ENCODE measurements at places on chromosomes 12 and 14.

- no peak for DNase-seq
Measured at GRCh38 chr12:122852336-122853275, 17.3 kb downstream of the HIP1R start.

DNA sequence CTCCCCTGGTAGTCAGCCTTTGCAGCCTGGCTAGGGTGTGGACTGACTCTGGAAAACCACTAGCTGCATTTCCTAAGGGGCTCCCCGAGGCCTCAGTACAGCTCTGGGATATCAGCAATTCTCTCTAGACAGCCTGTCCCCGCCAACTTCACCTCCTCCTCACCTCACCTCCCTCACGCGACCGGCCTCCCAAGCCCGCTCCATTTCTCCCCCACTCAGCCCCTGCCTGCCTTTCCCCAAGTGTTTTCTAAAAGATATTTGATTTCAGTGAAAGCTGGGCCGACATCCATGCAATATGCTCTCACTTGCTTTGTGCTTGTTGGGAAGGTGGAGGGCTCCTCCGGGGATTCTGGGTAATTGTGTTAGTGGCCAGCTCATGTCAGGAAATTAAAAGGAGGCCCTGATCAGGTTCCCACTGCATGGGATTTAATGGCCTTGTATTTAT lies 91.8 kb downstream of the ESRRB start:
- no peak for DNase-seq

DNA sequence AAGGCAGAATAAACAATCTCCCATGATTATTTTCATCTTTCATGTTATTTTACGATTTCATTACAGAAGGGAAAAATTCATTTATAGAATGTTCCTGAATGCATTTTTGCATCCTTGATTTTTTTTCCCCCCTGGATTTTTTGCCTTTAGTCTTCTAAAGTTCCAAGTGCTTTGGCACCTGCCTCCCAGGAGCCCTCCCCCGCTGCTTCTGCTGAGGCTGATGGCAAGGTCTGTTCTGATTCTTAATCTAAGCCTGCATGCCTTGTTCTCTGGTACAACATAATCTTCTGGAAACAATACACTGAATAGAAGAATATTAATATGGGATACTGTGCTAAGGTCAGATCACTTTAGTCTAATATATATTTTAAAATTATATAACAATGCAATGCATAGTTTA lies 18.0 kb downstream of the YARS2 start:
- DNase-seq, result no peak

DNA sequence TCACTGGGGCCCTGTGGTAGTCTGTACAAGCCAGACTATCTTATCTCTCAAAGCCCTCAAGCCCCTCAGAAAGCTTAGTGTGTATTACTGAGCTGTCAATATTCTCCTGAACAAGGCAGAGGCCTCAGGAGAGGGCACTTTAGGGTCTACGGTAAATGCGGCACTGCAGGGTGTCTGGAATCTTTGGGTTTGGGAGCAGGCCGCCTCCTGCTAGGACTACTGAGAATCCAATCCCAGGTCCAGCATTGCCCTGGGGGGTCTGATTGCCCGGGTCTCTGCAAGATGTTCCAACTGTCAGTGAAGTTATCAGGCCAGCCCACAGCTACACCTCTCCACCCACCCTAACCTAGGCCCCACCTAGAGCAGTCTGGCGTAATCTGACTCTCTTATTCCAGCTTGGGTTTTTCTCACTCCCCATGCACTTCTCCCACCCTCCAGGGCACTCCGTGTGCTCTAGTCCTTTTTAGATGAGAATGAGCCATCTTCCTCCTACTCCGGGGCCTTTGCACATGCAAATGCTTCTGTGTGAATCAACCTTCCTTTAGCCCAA lies 4.3 kb upstream of the ZFP36L1 start:
- DNase-seq, result peak; percentile 85

DNA sequence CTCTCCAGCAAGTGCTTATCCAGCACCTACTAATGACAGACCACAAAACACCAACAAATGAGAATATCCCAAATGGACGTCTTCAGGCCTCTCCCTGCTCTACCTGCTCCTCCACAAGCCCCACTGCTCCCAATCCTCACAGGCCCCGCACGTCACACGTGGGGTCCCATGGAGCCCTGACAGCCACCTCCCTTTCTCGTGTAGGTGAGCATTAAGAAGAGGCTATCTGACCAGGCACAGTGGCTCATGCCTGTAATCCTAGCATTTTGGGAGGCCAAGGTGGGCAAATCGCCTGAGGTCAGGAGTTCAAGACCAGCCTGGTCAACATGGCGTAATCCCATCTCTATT lies 5.4 kb downstream of the RIMBP2 start:
- peak; percentile 73 for DNase-seq

GRCh38 chr12:68521848-68522502 lies 88.7 kb upstream of the RAP1B start:
- no peak for DNase-seq

GRCh38 chr14:94244182-94244581 lies 48.9 kb downstream of the SERPINA10 start:
- no peak for DNase-seq

- no peak for DNase-seq
Measured at GRCh38 chr12:18749386-18749957, 11.6 kb downstream of the CAPZA3 start.

DNA sequence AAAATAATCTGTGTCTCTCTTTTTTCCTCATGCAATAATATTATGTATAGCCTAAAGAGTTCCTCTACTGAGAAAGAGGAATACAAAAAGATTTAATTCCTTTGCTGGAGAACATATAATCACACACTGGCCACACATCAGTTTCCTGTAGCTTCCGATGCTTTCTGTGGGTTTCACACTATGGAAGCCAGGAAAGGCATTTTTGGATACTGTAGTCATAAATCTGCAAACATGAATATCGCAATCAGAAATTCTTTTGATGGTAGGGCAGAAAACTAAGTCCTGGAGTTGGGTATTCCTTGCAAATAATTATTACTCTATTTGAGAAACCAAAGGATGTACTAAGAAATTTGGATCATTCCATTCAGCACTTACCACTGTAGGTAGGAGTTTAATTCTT lies 260.0 kb downstream of the ACSS3 start:
- DNase-seq, result no peak

GRCh38 chr12:21559855-21560569 lies 33.9 kb downstream of the SPX start:
- no peak for DNase-seq

GRCh38 chr12:111993292-111994150 lies 19.4 kb downstream of the TMEM116 start:
- no peak for DNase-seq

DNA sequence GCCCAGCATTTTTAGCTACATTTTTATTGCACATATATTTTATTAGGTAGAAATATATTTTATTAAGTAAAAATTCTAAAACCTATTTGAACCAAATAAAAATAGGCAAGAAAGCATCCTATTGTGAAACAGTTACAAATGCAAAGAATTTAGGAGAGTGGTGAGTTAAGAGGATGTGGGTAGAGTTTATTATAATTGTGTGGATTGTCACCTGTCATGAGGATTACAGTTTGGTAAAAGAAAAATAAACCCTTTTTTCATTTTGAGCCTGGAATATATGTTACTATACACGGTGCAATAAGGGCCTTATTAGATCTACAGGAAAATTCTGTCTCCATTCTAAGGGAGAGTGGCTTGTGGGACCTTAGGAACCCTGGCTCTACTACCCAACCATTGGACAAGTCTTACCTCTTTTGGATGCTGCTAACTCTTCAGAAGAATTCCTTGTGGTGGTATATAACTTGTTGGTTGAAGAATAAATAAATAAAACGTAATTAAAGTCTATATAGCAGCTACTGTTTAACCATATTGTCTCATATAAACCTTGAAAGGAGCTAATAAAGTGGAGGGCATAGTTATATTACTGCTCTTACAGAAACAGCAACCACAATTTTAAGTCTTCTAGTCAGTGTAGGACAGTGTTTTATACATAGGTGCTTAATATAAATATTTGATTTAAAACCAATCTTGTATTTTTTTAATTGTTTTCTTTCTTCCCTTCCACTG lies 67.8 kb downstream of the FGD4 start:
- DNase-seq, result no peak

DNA sequence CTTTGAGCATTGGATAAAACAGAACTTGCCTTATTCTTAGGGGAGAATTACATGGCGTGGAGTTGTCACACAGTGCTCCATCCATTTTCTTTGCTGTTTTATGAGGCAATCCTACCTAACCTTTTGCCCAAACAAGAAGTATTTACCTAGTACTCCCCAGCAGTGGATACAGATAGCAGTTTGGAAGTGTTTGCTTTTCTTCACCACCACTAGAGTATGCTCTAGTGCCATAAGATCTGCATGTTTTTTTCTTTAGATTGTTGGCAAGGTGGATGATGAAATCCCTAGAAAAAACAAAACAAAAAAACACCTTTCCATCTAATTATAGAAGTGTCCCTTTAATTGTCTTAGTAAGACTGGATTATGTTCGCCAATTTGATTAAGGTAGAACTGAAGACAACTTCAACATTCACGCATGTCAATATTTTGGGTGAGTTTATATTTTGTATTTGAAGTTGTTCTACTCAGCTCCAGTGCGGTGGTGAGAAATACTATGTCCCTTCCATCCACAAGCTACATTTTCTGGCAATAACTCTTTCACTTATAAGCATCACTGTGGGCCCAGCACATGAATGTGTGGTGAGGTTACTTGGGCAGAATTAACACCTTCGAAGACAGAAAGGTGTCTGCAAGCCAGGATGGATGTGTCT lies 23.6 kb upstream of the TMEM260 start:
- DNase-seq, result no peak

- DNase-seq, result no peak
Measured at GRCh38 chr14:41549821-41550607, 56.7 kb upstream of the LRFN5 start.

DNA sequence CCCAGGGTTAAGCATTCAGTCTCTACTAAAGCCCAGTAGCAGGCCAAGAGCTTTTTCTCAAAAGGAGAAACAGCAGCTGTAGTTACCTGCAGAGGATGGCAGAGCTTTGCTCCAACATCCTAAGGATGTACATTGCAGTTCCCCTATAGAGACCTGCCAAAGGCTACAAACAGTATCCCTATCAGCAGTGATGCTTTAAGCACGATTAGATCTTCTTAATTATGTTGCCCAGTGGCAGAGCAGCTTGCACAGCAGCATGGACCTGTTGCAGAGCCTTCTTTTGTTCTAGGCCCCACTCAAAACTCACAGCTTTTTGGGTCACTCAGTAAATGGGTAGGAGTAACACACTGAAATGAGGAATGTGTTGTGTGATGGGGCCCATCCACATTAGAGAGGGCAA lies 46.4 kb upstream of the CRY1 start:
- no peak for DNase-seq

DNA sequence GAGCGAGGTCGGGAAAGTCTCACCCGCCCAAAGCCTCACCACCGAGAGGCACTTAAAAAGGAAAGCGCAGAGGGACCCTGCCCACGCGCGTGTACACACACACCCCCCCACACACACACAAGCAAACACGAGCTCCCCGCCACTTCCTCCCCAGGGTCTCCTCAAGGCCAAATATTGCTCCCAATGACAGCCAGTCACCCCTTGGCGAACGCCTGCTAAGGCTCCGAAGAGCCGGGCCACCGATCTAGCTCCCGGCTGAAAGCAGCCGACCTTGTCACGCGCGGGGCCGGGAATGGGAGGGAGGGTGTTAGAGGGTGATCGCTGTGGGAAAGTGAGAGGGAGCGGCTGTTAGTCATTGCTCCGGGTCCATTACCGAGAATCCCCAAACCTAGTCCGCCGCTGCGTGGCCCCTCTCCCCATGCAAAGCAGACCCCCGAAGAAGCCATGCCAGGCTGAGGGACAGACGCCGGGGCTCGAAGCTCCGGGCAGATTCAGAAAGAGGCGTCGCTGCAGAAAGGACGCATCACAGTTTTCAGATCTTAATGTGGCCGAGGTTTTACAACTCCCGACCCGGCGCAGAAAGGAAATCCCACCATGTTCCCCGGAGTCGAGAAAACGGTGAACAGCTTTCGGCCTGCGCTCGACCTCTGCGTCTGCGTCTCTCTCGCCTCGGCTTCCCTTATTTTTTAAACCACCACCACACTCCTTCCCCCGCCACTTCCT lies 2.6 kb downstream of the BMP4 start:
- DNase-seq, result no peak

DNA sequence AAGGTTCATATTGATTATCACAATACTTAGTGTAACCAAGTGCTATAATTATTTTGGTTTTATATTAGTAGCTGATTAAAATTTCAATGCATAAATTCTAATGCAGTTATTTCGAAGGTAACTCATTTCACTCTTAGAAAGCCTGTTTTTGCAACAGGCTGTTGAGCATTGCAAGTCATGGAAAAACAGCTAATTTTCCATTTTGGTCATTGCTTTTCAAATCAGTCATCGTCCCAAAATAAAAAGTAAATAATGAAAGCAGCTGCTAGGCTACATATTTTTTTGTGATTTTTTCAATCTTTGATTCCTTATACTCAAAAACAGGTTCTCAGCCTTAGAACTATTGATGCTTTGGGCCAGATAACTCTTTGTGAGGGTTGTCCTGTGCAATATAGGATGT lies 22.9 kb downstream of the VEZT start:
- DNase-seq, result no peak

DNA sequence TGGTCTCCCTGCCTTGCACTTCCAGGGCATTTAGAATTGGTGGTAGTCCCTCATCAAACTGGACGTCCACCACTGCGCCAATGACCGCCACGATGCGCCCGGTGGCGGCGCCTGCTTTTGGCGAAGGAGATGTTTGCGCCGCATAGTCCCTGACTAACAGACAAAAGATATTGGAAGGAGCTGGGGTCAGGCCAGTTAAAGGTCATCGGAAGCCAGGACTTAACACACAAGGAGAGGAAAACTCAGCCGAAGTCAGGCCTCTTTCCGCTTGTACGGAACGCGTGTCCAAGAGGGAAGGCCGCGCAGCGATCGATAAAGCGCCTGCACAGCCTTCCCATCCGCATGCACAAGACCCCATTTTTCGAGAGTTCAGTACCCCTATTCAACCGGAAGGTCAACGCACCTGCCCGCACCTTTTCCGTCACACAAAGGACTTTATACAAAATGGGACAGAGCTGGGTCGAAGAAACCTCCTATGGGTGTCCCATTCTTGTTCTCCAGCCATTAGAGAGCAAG lies 525 bp downstream of the ATP5F1B start:
- peak; percentile 74 for DNase-seq

GRCh38 chr12:95763809-95764253 lies 26.7 kb downstream of the NTN4 start:
- no peak for DNase-seq

- DNase-seq, result no peak
Measured at GRCh38 chr14:33475623-33476022, 475.3 kb downstream of the EGLN3 start.
